ENCODE measurements at places on chromosomes 11 and 22.
A peak's percentile ranks its signal among the peaks of the same experiment; 100 is the strongest.

- DNase-seq, result no peak
Measured at GRCh38 chr11:116171271-116172140, 601.3 kb downstream of the BUD13 start.

GRCh38 chr11:113677685-113678084 lies 28.4 kb downstream of the TMPRSS5 start:
- no peak for DNase-seq

DNA sequence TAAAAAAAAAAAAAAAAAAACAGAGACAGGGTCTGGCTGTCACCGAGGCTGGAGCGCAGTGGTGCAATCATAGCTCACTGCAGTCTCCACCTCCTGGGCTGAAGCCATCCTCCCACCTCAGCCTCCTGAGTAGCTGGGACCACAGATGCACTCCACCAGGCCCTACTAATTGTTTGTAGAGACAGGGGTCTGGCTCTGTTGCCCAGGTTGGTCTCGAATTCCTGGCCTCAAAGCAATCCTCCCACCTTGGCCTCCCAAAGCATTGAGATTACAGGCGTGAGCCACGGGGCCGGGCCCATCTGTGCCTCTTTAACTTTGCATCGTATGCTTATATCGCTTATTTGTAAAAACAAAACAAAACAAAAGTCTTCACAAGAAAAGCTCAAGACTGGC lies 3.1 kb downstream of the CPT1A start:
- DNase-seq, result no peak

- no peak for DNase-seq
Measured at GRCh38 chr11:80873310-80873999, 1432.6 kb upstream of the TENM4 start.

GRCh38 chr11:94303966-94304958 lies at the start of gene IZUMO1R:
IZUMO1R (plus strand) TSS chr11:94304580; CDS start chr11:94305637, 1,057 bp downstream.
- peak; percentile 21 for DNase-seq

- no peak for DNase-seq
Measured at GRCh38 chr11:95294701-95295100, 63.7 kb upstream of the SESN3 start.

DNA sequence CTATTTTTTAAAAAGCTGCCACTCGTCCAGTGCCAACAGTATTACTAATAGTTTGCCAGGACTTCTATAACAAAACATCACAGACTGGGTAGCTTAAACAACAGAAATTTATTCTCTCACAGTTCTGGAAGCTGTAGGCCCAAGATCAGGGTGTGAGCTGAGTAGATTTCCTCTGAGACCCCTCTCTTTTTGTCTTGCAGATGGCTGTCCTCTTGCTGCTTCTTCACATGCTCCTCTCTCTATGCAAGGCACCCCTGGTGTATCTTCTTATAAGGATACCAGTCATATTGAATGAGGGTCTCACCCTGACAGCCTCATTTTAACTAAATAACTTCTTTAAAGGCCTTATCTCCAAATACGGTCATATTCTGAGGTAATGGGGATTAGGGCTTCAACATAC lies 390.9 kb downstream of the DLG2 start:
- DNase-seq, result no peak

- DNase-seq, result no peak
Measured at GRCh38 chr11:40187295-40187694, 1272.2 kb downstream of the LRRC4C start.
